ENCODE measurements at places on chromosomes 11 and 22. TPM values are rescaled to one million over a fixed set of nuclear protein-coding genes. Genes with fewer than 3 reads are reported as not detected.

Gene SMTNL1
- total RNA-seq = not detected

Gene TPCN2
- 11.3 TPM for total RNA-seq

Gene MYEOV
- 0.48 TPM for total RNA-seq

Gene MMP8
- total RNA-seq = 1.4 TPM

Gene TMEM218
- 48.6 TPM for total RNA-seq
